ENCODE measurements at places on chromosomes 16 and 17.
A peak's percentile ranks its signal among the peaks of the same experiment; 100 is the strongest.

DNA sequence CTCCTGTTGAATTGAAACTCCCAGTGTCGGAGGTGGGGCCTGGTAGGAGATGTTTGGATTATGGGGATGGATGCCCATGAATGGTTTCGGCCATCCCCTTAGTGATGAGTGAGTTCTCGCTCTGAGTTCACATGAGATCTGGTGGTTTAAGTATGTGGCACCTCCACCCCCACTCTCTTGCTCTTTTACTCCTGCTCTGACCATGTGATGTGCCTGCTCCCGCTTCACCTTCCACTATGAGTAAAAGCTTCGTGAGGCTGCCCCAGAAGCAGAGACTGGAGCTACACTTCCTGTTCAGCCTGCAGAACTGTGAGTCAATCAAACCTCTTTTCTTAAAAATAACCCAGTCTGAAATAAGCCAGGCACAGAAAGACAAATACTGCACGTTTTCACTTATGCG lies 512.4 kb downstream of the HS3ST4 start:
- no peak for DNase-seq

GRCh38 chr17:33615861-33616260 lies 322.8 kb upstream of the ASIC2 start:
- no peak for DNase-seq

DNA sequence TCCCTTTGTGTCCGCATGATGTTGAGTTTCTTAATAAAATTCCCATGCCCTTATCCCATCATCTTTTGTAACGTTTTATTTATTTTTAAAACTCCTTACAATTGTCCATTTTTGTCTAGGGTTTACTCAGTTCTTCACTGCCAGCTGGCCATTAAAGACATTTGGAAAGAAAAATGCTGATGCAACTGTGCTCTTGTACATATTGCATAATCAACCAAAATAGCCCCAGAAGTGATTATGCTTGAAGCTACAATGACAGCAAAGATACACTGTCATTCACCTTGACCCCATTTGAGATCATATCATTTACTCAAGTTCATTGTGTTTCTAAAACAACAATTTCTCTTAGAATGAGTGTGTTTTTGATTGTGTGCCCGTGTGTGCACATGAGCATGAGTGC lies 1074.6 kb upstream of the RBFOX1 start:
- DNase-seq = no peak

DNA sequence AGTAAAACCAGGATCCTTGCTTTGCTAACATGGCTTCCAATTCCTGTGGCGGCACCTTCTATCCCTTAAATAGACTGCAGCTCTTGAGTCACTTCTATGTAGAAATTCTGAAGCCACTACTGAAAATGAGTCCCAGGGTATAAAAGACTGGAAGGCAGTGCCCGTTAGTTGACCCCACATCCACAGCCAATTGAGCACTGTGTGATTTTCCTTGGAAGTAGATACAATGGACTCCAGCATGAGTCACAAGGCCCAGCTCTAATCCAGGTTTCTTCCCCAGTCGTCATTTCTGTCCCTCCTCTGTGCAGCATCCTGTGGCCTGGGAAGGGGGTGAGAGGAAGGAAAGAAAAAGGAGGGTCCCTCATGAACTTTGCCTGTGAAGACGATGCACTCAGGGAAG lies 69.5 kb downstream of the HLF start:
- peak; percentile 56 for DNase-seq

GRCh38 chr16:12661656-12662172 lies 142.0 kb downstream of the CPPED1 start:
- no peak for DNase-seq

- no peak for DNase-seq
These were observed 181.9 kb downstream of the UTP18 start for GRCh38 chr17:51442088-51442865.

DNA sequence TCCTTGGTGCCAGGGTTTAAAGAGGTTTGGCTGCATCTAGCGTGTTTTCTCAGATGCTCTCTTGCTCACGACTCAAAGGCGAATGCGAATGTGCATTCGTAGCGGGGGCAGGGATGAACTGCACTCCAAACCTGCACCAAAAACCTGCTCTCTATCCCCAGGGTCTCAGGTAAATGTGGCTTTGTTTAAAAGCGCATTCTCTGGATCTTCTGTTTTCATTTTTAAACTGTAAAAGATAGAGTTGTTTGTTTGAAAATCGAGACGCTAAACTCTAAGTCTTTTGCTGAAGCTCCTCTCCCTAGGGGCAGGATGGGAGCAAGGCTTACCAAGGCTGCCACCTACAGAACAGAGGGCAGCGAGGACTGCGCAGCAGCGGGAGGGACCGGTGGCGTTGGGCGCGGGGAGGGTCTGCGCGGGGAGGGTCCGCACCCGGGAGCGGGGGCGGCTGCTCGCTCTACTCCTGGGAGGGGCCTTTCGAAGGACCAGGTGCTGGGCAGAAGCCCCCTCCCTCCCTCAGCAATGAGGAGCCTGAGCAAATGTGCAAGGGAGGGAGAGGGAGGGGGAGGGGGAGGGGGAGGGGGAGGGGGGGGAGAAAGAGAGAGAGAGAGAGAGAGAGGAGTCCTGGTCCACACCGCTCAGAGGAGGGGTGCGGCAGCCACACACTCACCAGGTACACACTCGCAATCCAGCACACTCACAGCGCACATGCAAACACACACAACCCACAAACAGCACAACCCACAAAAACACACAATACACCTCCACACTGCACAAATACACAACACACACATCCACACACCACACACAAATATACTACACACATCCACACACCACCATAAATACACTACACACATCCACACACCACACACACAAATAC lies 142.8 kb downstream of the GRIN2A start:
- peak; percentile 3 for DNase-seq

GRCh38 chr17:64186171-64187092 lies 56.5 kb upstream of the ERN1 start:
- no peak for DNase-seq

- peak; percentile 77 for DNase-seq
These were observed 1.2 kb downstream of the GRB2 start for GRCh38 chr17:75404223-75404730.

DNA sequence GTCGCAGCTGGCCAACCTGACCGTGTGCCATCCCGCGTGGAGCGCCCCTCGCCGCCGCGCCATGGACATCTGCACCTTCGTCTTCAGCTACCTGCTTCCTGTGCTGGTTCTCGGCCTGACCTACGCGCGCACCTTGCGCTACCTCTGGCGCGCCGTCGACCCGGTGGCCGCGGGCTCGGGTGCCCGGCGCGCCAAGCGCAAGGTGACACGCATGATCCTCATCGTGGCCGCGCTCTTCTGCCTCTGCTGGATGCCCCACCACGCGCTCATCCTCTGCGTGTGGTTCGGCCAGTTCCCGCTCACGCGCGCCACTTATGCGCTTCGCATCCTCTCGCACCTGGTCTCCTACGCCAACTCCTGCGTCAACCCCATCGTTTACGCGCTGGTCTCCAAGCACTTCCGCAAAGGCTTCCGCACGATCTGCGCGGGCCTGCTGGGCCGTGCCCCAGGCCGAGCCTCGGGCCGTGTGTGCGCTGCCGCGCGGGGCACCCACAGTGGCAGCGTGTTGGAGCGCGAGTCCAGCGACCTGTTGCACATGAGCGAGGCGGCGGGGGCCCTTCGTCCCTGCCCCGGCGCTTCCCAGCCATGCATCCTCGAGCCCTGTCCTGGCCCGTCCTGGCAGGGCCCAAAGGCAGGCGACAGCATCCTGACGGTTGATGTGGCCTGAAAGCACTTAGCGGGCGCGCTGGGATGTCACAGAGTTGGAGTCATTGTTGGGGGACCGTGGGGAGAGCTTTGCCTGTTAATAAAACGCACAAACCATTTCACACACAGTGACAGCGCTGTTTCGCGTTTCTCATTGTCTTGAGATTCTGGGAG lies 2.0 kb upstream of the ZACN start:
- no peak for DNase-seq

DNA sequence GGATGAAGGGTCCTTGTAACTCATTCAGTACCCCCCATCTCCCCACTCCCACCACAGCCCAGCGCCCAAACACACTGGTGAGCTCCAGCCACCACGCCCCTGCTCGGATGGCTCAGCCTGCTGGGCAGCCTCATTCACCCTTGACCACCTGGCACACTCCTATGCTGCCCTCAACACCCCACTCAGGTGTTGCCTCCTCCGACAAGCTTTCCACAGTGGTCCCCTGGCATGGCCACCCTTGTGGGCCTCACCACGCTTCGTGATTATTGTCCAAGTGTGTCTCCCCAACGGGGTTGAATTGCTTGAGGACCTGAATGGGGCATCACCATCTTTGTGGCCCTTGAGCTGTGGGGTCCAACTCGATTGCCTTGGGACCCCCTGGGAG lies 12.0 kb upstream of the DOC2B start:
- DNase-seq = no peak

- DNase-seq = no peak
These were observed 2.5 kb downstream of the CIAO2B start for GRCh38 chr16:66931665-66932064.

GRCh38 chr17:34832376-34832775 lies 128.9 kb downstream of the CCT6B start:
- DNase-seq = no peak

DNA sequence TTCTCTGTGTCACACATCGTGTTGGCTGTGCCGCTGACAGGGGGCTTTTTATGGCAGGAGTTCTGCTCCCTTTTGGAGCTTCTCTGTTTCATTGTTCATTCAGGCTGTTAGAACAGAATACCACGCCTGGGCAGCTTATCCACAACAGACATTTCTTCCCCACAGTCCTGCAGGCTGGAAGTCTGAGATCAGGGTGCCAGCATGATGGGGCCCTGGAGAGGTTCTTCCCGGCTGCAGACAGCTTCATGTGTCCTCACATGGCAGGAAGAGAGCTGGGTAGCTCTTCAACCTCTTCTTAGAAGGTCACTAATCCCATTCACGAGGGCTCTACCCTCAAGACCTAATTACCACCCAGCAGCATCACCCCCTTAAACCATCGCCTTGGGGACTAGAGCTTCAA lies 65.1 kb downstream of the DHRS7C start:
- DNase-seq = no peak

DNA sequence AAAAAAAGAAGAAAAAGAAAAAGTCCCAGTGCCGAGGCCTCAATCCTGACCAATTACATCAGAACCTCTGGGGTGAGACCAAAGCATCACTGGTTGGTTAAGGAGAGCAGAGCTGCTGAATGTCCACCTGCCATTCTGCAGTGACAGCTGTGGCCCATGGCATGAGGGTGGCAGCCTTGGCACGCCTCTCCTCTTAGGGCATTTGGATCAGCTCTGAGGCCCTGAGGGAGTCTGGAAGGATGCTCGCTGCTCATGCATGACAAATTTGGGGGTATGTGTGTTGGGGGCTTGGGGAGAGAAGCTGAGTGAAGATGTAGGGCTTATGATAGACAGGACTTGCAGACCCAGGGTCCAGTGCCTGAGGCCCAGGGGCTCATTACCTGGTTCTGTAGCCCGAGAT lies 26.3 kb downstream of the MYLK3 start:
- DNase-seq = no peak

- DNase-seq = no peak
These were observed 6.5 kb upstream of the RAP1GAP2 start for GRCh38 chr17:2789700-2790099.

DNA sequence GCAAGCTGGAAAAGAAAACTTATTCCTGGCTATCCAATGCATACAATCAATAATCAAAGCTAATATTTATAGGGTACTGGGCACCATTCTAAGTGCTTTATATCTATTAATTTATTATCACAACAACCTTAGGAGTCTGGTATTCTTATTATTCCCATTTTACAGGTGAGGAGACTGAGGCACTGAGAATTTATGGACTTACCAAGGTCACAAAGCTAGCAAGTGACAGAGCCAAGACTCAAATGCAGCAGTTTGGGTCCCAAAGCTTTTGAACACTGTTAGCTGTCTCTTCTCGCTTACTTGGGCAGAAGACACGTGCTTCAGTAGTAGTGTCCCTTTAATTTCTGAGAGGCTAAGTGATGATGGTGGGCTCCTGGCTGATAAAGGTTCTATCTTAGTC lies 152.6 kb downstream of the AATF start:
- DNase-seq = no peak

- DNase-seq = no peak
These were observed 37.3 kb upstream of the CDH15 start for GRCh38 chr16:89134269-89134668.

- DNase-seq = no peak
These were observed 5.5 kb downstream of the CYBC1 start for GRCh38 chr17:82444941-82445521.

DNA sequence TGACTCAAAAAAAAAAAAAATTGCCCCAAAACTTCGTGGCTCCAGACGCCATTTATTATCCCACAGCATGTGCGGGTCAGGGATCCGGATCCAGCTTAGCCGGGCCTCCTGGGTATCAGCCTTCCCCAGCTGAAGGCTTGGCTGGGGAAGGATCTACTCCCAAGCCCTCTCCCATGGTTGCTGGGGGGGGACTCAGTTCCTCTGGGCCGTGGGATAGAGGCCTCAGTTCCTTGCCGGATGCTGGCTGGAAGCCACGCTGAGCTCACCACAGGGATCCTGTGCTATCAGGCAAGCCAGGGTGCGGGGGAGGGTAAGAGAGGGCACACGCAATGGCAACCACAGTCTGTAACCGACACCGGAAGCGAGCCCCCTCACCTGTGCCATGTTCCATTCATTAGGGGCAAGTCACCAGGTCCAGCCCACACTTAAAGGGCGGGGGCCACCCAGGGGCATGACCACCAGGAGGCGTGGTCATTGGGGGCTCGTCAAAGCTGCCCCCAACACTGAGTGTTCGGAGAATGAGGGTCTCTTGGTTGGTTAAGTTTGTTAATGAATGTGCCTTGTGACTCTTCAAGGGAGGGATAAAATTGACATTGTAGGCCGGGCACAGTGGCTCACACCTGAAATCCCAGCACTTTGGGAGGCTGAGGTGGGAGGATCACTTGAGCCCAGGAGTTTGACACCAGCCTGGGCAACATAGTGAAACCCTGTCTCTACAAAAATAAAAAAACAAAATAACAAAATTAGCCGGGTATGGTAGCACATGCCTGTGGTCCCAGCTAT lies 210.0 kb upstream of the GSE1 start:
- peak; percentile 33 for DNase-seq

- DNase-seq = no peak
These were observed 2.1 kb downstream of the FAM171A2 start for GRCh38 chr17:44361292-44362260.

DNA sequence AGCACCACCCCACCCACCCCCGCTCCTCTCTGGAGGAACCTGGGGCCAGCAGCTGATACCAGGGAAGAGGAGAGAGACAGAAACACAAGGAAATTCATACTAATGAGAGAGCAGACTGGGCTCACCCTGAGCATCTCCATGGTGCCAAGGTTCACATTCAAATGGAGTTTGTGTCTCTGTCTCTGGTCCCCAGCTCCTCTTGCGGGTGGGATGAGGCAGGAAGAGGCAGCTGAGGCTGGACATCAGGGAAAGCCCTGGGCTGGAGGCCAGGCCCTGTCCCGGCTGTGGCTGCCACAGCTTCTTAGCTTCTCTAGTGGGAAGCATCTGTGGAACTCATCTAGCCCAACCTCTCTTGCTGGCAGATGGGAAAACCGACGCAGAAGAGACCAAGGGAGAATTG lies 121.5 kb downstream of the SDK2 start:
- no peak for DNase-seq
